ENCODE measurements at places on chromosomes 16 and 17. TPM values are rescaled to one million over a fixed set of nuclear protein-coding genes. Genes with fewer than 3 reads are reported as not detected.

ODAD4 gene
- 0.18 TPM for total RNA-seq

ASGR1 gene
- 1.1 TPM for total RNA-seq

AHSP gene
- not detected for total RNA-seq

KRTAP9-2 gene
- total RNA-seq, result not detected

KRTAP4-5 gene
- total RNA-seq, result not detected

TLCD3B gene
- not detected for total RNA-seq

ABCC6 gene
- not detected for total RNA-seq

EPN3 gene
- not detected for total RNA-seq

SNX11 gene
- total RNA-seq, result 8.3 TPM

SPATA22 gene
- total RNA-seq, result not detected

KRT35 gene
- not detected for total RNA-seq

ACBD4 gene
- total RNA-seq, result 10.7 TPM

CDK3 gene
- total RNA-seq, result 2.2 TPM

NLE1 gene
- 7.8 TPM for total RNA-seq

KRT32 gene
- not detected for total RNA-seq

TBC1D3H gene
- total RNA-seq, result not detected

WDR81 gene
- total RNA-seq, result 16.1 TPM

YBX2 gene
- not detected for total RNA-seq

KRT23 gene
- total RNA-seq, result not detected

TVP23A gene
- total RNA-seq, result 0.18 TPM

NTN1 gene
- not detected for total RNA-seq

FXR2 gene
- total RNA-seq, result 32.1 TPM

MYCBPAP gene
- total RNA-seq, result not detected

DLX4 gene
- total RNA-seq, result not detected

GPS2 gene
- total RNA-seq, result 67.1 TPM

ACOX1 gene
- total RNA-seq, result 32.4 TPM

ACSM3 gene
- total RNA-seq, result 1.6 TPM

GPRC5C gene
- total RNA-seq, result 13.9 TPM

RHBDF1 gene
- total RNA-seq, result 50.4 TPM

NOG gene
- total RNA-seq, result not detected

C17orf78 gene
- not detected for total RNA-seq

POLDIP2 gene
- 72.9 TPM for total RNA-seq

TRPV2 gene
- total RNA-seq, result 32.7 TPM

LRRC37A2 gene
- 2.7 TPM for total RNA-seq

TBC1D3E gene
- not detected for total RNA-seq

PIK3R5 gene
- total RNA-seq, result not detected
